Right kidney (tissue), 9 donors: ENCODE measurements at places on chromosomes 12 and 14.
A peak's percentile ranks its signal among the peaks of the same experiment; 100 is the strongest.

GRCh38 chr14:65879248-65880009, 466.9 kb downstream of the FUT8 start:
- no peak for DNase-seq

- DNase-seq, result no peak
These were observed 366.0 kb upstream of the DDHD1 start for GRCh38 chr14:53519137-53519536.

- no peak for DNase-seq
These were observed 168.6 kb downstream of the ALX1 start for GRCh38 chr12:85448548-85449139.

DNA sequence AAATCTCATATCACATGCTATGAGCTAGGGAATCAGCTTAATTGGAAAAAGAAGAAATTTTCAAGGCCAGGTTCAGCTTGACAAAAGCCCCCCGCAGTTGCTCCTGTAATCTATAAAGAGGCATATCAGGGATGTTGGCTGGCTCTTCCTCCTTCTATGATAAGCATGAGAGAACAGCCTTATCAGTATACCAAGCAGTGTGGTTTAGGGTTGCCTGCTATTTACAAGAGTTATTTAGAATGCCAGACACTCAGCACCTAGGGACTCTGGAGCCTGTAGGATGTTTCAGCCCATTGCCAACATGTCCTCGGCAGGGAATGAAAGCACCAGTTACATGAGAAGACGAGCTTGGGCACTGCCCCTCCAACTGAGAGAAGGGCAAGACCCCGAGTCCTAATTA, 89.5 kb upstream of the TMPO start:
- DNase-seq, result no peak

- no peak for DNase-seq
These were observed 1.0 kb downstream of the NRIP2 start for GRCh38 chr12:2833810-2834209.

DNA sequence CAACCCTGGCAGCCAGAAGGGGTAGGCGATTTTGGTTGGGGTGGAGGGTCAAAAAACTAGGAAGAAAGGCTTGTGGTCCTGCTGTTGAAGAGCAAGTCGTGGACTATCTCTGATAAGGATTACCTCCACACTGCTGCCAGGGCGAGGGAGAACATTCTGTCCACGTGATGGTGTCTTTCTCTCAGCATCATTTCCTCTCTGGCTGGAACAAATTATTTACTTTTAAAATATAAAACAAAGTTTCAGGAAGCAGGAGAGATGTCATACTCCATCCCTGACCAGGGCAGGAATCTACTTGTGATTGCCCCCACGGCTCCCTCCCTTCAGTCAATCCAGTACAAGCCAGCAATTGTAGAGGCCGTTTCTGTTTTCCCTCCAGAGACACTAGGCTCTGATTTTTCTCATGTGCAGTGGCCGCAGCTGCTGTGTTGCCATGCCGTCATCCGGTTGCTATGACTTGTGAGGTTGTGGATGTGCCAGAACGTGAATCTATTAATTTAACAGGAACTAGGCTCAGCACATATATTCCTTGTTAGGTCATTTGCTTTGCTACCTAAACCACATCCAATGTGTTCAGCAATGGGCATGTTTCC, 61.5 kb upstream of the PTGR2 start:
- no peak for DNase-seq

DNA sequence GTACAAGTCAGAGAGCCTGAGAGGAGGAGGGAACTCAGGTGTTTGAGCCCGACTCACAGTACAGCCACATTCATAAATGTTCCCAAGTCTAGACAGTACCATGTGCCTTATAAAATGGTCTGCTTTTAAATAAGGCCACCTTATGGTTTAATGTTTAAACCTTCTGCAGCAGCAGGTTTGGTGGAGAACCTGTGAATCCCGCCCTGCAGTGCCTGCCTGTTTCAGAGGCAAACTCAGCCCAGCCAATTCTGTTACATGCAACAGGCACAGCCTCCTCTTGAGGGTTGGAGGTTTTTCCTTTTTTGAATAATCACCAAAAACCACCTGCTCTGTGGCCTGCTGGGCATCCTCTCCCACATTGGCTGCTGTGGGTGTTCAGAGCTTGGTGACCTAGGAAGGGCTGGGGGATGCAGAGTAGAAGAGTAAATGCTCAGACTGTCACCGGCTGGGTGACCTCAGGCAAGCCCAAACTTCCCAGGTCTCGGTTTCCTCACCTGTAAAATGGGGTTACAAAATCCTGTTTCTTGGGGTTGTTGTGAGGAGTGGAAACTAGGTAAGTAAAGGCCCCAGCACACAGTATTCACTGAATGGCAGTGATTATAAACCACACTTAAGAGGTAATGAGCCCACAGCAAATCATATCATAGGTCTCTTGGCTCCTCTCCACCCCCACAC, 28.0 kb downstream of the NUAK1 start:
- DNase-seq, result peak; percentile 26

DNA sequence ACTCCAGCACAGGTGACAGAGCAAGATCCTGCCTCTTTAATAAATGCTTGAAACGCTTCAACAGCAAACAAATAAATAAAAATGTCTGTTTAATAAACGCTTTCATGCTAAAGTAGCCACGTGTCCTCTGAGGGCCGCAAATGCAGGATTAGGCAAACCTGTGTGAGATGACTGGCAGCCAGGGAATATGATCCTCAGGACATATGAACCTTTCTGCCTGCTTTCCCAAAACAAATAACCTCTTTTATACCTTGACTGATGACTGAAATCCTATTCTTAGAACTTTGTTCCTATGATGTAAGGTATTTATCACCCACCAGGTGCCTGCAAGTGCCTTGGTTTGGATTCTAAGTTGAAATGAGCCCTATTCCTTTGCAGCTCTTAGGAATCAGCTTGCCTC, 14.5 kb upstream of the FLVCR2 start:
- no peak for DNase-seq

DNA sequence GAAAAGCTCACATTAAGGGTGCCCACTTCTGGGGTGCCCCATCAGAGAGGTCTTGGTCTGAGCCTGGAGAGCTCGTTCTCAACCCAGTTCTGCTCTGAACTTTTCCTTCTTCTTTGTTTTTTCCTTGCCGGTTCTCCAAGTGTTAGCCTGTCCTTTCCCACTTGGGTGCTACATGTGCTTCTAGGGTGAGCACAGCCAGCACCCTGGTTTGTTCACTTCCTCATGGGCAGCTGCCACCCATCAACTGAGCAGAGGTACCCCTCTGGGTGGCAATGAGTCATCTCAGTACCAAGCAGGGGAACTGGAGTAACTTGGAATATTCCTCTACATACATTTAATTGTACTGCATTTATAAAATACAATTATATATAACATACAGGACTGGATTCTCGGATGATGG, 3.9 kb upstream of the SYNE3 start:
- DNase-seq, result no peak

DNA sequence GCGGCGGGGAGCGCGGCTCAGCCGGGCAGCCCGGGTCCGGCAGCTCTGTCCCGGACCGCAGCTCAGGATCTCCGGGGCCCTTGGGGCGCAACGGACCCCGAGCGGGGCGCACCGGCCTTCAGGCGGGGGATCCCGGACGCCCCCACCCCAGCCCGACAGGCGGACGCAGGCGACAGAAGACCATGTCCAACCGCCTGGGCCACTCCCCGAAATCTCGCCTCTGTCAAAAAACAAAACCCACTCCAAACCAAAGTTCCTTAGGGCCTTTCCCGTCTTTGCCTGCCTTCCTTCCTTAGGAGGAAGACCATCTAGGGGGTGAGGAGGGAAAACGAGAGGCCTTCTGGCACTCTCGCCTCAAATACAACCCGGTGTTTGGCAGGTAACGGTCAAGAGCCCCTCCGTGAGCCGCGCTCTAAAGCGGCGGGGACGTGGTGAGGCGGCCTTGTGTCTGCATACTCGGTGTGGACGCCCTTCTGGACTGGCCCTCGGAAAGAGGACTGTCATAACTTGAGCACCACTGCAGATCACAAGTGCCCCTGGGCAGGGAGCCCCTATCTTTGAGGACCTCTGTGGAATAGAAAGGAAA, 604 bp downstream of the HCFC2 start:
- no peak for DNase-seq

- DNase-seq, result no peak
These were observed 56.2 kb upstream of the NID2 start for GRCh38 chr14:52124791-52125684.

- DNase-seq, result no peak
These were observed 64.2 kb upstream of the FOXN3 start for GRCh38 chr14:89481196-89481595.

DNA sequence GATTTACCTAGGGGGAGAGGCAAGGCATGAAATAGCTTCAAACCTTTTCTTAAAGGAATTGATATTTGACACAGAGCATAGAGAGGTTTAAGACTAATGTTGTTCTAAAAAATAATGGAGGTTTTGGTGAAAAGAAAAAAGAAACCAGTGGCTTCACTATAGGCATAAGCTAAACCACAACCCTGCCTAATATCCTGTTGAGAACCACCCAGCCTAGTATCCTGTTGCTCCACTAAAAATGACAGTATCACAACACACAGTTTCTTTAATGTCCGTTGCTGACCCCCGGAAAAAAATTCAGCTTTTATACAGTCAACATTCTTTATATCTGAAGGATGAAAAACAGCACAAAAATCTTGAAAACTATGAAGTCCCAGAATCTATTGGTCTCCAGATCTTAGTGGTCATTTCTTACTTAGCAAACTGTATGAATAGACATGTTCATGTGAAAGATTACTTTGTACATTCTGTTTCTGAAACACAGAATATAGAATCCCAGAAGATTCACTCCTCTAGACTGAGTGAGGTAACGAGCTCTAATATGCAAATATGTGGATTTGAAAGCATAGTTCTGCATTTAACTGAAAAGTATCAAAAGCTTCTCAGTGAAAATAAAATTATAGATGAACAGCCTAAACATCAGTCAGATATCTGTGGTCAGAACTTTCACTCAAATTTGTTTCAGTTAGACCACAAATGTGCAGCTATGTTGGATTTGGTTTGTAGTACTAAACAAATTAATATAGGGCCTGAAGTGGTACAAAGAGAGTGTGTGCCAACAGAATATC, 40.5 kb downstream of the GALC start:
- DNase-seq, result no peak

DNA sequence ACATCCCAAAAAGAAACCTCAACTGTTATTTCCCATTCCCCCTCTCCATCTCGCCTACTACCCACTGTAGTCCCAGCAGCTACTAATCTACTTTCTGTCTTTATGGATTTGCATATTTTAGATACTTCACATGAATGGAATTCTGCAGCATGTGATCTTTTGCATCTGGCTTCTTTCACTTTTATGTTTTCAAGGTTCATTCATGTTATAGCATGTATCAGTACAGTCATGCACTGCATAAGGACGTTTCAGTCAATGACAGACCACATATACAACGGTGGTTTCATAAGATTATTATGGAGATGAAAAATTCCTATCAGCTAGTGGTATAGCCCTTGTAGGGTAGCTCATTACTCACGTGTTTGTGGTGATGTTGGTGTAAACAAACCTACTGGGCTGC, 24.5 kb downstream of the PCNX4 start:
- no peak for DNase-seq

GRCh38 chr14:47207617-47208016, 467.8 kb downstream of the MDGA2 start:
- no peak for DNase-seq

GRCh38 chr14:68788996-68789820, 3.7 kb downstream of the ZFP36L1 start:
- DNase-seq, result peak; percentile 58

DNA sequence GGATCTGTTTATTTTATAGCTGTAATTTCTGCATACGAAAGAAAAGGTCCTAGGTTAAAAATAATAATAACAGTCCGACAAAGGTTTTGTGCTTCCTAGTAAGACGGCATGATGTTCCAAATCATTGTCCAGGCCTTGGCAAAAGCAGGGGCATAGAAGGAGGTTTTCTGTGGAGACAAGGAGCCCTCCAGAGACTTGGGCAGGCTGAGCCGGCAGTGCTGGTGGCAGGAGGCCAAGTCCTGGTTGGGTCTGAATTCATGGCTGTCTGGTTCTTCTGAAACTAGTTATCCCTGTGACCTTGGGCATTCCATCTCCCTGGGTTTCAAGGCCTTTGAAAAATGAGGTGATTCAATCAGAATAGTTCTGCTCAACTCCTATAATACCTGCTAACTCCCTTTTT, 44.0 kb downstream of the KCNK13 start:
- DNase-seq, result no peak

GRCh38 chr12:69469854-69470188, 367 bp upstream of the FRS2 start:
- DNase-seq, result no peak

DNA sequence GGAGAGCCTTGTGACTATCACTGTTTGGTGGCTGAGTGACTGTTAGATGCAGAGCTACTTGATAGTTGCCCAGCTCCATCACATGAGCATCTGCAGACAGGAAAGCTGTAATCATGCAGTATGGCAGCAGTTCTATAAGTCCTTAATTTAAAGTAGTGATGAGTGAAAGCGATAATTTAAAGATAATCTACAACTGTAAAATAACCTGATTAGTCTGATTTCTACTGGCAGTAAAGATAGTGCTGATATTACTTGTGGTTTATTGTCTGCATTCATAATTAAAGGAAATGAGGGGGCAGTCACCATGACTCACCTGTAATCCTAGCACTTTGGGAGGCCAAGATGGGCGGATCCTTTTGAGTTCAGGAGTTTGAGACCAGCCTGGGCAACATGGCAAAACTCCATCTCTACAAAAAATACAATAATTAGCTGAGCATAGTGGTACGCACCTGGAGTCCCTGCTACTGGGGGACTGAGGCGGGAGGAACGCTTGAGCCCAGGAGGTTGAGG, 41.2 kb upstream of the PLEKHD1 start:
- DNase-seq, result no peak

GRCh38 chr12:31832740-31833729, 104.2 kb upstream of the AMN1 start:
- no peak for DNase-seq

GRCh38 chr14:26067341-26067740, 530.5 kb downstream of the NOVA1 start:
- DNase-seq, result no peak

GRCh38 chr14:81440041-81440440, 39.9 kb upstream of the STON2 start:
- DNase-seq, result no peak
